Coronary artery (tissue), 2 donors: ENCODE measurements at places on chromosomes 16 and 17.

DNA sequence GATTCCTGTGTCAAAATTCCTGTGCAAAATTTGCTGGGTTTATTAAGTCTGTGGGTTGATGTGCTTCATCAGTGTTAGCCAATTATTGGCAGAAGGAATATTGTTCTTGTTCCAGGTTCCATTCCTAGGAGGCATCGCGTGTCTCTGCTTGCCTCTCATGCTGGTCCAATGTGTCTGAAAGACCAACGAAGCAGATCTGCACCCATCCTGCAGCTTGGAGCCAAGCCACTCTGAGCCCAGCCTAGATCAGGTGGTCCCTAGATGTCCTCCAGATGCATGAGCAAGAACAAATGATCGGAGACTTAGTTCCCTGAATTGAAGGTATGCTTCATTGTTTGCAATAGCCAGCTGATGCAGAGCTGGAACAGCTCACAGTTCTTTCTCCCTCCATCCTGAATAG lies 10.5 kb upstream of the PIK3R6 start:
- no peak for DNase-seq

DNA sequence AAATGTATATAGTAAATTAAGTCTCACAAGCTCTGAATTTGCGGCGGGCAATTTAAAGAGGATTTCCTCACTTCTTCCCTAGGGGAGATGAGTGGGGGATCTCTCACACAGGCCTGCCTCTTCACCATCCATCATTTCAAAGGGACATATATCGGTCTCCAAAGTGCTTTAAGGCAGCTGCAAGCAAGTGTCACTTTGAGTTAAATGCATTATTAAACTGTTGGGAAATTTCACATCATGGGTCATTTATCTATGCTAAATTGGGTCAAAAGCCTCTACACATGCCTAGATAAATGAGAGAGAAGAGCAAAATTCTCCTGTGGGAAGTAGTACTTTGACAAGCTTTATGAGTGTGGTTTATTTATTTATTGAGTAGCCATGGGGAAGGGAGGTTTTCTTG lies 1106.1 kb upstream of the GOT2 start:
- no peak for DNase-seq

GRCh38 chr17:4014148-4014927 lies 50.1 kb upstream of the ATP2A3 start:
- no peak for DNase-seq

- no peak for DNase-seq
Measured at GRCh38 chr17:68344701-68345136, 53.4 kb downstream of the ARSG start.

DNA sequence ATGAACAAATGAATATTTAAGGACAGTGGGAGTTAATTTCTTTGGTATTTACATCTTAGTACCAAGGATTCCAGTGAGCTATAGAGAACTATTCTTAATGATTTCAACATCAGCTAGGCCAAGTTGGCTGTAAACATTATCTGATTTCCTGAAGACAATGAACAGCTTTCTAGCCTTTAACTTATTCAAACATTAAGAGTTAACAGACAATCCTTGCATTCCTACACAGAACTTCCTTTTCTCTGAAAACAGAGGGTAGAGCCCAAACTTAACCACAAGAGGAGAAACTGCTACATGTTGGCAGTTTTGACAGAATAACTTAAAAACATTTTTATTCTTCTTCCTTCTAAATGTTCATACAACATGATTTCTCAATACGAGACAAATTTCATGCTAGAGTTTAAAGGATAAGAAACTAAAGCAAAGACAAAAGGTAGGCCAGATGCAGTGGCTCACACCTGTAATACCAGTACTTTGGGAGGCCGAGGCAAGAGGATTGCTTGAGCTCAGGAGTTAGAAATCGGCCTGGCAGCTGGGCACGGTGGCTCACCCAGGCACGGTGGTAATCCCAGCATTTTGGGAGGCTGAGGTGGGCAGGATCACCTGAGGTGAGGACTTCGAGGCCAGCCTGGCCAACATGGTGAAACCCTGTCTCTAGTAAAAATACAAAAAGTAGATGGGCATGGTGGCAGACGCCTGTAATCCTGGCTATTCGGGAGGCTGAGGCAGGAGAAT lies 4.4 kb downstream of the CRLF3 start:
- no peak for DNase-seq
